T-helper 2 cell (primary cell): ENCODE measurements at places on chromosomes 1 and 21.

- DNase-seq = no peak
These were observed 6.2 kb upstream of the BTG2 start for GRCh38 chr1:203299169-203299568.

- no peak for DNase-seq
These were observed 15.0 kb upstream of the ZZZ3 start for GRCh38 chr1:77697441-77697840.

DNA sequence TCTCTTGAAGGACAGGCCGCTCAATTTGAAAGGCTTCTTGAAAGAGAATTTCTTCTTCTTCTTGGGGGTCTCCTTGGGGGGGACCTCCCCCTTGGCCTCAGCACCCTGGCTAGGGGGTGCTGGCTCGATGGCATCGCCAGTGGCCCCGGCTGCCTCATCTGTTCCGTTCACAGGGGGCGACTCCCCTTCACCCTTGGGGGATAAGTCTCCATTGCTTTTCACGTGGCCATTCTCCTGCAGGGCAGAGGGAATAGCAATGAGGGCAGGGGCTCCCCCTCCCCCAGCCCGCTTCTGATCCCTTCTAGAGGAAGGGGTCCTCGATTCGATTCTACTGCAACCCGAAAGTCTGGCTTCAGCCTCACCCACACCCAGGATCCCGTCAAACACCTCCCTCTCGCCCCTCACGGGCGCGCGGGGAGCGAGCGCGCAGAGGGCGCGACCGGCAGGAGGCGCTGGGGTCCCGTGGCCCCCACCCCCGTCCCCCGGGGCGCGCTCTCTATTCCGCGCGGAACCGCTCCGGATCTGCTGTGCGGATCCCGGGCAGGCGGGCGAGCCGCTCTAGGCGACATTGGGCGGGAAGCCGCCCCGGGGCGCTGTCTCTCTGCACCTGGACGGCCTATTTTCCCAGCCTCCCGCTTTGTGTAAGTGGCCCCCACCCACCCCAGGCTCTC is 1.0 kb downstream of the MARCKSL1 start:
- peak; percentile 50 for DNase-seq

- DNase-seq = no peak
These were observed 58.2 kb upstream of the ADAR start for GRCh38 chr1:154666051-154666790.

GRCh38 chr1:26794391-26794790 is 6.6 kb downstream of the PIGV start:
- no peak for DNase-seq

DNA sequence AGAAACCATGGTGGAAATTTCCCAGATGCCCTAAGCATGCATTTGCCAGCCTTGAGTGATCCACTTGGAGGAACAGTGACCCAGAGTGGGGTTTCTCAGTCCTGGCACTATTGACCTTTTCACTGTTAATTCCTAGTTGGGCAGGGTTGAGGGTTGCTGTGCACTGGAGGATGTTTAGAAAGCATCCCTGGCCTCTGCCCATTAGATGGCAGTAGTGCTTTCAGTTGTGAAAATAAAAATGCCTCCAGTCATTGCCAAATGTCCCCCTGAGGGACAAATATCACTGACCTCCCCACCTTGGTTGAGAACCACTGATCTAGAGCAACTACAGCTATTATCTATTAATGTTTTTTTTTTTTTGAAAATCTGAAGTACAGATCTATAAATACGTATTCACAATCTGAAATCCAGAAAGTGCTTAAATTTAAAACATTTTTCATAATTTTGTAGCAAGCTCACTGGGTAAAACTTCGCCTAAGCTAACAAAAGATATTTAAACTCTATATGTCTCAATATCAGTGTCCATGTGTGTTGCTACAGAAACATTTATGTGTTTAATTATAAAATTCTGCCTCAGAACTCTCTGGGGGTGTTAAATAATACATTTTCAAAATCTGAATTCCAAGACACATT is 27.3 kb downstream of the F3 start:
- DNase-seq = no peak

DNA sequence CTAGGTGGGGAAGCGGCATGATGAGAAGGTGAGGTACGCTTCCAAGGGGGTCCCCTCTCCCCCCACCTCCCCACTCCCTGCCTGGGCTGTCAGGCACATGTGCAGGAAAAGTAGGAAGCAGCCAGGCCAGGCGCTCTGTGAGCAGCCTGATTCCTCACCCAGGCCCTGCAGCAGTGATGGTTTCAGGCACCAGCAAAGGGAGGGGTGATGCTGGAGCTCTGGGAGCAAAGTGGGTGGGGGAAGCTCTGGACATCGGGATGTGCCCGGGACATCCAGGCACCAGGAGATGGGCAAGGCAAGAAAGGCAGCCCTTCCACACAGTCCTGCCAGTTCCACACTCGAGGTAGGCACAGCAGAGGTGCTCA is 106.1 kb downstream of the CRYAA start:
- DNase-seq = no peak

DNA sequence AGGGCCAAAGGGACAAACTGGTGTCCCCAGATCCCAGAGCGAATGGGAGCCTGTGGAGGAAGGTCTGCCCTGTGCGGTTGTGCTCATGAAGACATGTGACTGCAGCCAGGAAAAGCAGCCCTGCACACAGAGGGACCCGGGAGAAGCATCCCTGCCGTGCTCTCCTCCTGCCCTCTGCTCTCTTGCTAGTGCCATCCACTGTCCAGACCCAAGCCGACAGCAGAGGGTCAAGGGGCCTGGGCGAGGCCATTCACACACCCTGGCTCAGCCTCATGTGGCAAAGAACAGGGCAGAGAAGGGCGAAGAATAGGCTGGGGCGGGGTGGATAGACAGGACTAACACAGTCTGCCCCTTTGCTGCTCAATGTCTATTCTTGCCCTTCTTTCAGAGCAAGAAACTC is 17.4 kb downstream of the DMRTB1 start:
- DNase-seq = no peak

- no peak for DNase-seq
These were observed 6.3 kb downstream of the MX2 start for GRCh38 chr21:41367945-41368734.

DNA sequence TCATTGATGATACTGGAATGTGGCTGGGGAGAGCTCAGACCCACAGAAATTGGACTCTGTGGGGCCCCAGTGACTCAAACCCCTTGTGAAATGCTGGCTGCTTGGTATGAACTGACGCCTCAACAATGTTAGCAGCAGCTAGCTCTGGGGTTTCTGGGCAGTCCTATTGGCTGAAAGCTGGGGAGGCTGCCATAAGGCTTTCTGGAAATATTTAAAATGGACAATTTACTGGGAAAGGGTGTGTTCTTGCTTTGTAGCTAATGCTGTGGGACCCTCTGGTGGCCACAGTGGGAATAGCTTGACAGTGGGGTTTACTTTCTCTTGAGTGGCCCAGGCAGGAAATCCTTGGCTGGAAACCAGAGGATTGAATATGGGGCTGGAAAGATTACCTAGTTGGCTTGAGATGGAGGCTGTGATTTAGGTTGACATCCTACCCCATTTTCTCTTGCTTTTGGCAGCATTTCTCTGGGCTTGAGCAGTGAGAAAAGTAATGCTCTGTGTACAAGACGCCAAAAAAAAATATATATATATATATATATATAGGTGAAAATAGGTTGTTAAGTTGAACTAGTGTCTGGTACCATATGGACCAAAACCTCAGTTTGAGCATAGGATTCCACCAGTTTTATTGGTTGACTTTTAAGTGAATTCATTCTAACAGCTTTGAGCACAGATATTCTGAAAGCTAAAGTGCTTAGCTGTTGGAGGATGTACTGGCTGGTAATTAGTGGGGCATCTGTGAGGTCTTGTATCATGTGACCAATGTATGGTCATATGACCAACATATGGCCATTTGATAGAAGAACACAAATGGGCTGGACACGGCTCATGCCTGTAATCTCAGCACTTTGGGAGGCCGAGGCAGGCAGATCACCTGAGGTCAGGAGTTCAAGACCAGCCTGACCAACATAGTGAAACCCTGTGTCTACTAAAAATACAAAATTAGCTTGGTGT is 8.2 kb upstream of the S100A10 start:
- DNase-seq = peak; percentile 73

DNA sequence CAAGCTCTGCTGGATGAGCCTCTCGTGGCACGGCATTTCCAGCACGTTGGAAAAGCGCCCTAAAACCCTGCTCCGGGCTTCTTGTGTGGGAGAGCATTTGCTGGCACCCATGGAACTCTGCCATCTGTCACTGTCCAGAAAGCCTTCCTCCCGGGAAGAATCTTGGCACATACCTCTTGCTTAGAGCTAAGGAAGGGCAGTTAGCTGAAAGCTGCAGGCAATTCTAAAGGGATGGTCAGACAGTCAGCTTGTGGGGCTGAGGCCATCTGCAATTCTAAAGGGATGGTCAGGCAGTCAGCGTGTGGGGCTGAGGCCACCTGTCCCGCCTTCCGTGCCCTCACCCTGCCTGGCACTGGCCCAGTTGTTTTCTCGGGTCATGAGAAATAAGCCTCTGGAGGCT is 139.0 kb upstream of the TMEM51 start:
- DNase-seq = no peak

- DNase-seq = no peak
These were observed 13.5 kb downstream of the STPG1 start for GRCh38 chr1:24400065-24400464.

DNA sequence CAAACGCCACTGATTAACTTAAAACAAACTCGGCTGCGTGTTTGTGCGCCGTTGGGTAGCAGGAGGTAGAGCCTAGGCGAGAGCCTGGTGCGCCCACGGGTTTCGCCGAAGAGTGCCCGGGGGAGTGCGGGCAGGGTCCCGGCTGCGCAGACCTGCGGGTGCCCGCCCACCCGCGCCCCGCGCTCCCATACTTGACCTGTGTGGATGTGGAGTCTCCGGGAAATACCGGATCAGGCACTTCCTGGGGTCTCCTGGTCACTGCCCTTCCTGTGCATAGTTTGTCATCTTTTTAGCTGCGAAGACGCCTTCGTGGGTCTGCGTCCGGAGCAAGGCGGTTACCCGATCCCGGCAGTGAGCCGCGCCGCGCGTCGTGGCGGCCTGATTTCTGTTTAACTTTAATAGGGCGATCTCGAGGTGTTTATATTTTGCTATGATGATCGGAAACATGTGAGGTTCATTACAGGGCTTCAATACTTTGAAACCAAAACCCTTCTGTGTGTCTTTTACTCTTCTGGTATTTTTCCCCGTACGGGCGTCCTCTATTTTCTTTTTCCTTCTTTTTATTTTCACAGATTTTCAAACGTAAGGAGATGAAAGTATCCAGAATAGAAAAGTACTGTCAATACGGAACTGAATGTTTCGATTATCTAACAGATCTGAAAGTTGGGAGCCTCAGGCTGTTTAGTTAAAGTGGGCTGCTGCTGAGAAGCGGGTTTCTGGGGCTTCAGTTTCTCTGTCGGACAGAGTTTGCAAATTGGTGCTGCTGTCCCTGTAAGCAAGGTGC is 15.2 kb downstream of the NR5A2 start:
- no peak for DNase-seq

- no peak for DNase-seq
These were observed 18.8 kb downstream of the UAP1 start for GRCh38 chr1:162580308-162580707.

- DNase-seq = no peak
These were observed 14.6 kb downstream of the TEX38 start for GRCh38 chr1:46686255-46686654.

DNA sequence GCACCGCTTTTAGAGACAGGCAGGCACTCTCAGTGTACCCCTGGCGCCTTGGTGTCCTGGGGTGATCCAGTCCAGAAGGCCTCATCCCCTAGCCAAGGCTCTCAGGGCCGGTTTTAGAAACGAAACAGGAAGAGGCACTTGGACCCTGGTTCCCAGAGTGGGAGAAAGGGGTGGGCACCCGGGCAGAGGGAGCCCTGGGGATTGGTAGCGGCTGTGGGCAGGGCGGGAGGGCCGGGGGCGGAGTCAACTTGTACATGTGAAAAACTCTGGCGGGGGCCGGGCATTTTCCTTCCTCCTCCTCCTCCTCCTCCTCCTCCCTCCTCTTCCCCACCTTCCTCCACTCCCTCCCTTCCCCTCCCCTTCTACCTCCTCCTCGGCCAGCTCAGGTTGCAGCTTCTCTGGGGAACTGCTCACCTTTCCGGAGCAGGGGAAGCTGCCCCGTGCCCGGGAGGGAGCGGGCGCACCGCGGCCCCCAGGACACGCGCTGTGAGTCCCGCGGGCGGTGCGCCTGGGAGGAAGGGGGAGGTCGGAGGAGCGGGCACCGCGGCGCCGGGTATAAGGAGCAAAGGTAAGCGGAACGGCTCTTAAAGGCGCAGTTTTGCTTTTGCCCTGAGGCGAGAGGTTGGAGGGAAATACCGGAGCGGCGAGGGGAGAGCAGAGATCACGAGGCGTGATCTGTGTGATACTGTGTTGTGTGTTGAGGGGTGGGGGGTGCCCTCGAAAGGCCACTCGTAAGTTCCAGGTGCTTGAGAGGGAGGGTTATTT is at the start of gene CDK18:
Gene CDK18 (plus strand): TSS at position 359 of the 765 bp plus-strand sequence. CDS start 18,499 bp downstream, outside the sequence.
- DNase-seq = no peak

DNA sequence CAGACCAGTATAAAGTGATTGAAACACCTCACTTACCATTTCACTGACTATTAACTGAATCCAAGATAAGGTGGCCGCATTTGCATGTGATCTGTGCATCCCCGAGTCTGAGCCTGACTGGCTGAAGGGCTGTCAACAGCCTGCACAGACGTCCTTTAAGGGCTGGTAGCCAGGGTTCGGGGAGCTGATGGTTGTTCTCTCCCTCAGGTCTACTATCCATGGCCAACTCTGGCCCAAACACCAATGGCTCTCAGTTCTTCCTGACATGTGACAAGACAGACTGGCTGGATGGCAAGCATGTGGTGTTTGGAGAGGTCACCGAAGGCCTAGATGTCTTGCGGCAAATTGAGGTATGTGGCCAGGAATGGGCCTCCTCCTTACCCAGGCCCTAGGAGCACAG is 14.0 kb downstream of the PPIE start:
- no peak for DNase-seq

DNA sequence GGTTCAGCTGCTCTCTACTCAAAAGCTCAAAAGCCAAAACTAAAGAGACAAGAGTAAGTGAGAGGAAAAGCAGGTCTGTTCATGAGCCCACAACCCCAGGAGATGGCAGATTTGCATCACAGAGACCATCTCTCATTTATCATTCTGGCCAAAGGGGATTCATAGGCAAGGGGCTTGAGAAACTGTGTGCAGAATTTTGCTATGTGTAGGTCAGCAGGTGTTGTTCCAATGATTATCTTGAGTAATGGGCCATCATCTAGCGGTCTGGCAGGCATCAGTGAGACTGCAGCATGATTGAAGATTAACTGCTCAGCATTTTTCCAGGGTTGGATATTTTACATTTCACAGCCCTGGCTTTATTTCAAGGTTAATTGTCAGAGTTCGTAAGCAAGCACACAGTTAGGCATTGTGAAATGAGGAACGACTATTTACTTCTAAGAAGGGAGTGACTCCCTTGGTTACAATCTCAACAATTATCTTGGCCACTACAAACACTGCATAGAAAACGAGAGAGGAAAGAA is 1204.6 kb upstream of the TMPRSS15 start:
- DNase-seq = no peak

GRCh38 chr21:39484711-39485276 is 33.0 kb downstream of the SH3BGR start:
- DNase-seq = no peak

GRCh38 chr1:54546651-54547401 is 1.2 kb upstream of the ACOT11 start:
- DNase-seq = no peak

- no peak for DNase-seq
These were observed 101.3 kb upstream of the ACTL8 start for GRCh38 chr1:17653728-17654351.

GRCh38 chr1:1157426-1157913 is 16.2 kb upstream of the TTLL10 start:
- DNase-seq = peak; percentile 34

GRCh38 chr1:91846007-91846638 is 39.8 kb downstream of the TGFBR3 start:
- no peak for DNase-seq

- DNase-seq = no peak
These were observed 16.5 kb upstream of the SLC25A34 start for GRCh38 chr1:15719381-15720120.
